ENCODE measurements at places on chromosomes 11 and 22.

DNA sequence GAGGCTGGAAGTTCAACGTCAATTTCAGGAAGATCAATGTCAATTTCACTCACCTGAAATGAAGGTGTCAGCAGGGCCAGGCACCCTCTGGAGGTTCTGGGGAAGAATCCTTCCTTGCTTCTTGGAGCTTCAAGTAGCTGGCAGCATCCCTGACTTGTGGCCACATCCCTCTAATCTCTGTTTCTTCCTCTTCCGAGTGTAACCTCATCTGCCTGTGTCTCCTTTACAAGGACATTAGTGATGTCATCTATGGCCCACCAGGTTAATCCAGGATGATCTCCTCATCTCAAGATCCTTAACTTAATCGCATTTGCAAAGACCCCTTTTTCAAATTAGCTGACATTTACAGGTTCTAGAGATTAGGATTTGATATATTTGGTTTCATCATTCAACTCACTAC is 240.8 kb upstream of the MTNR1B start:
- no peak for DNase-seq

DNA sequence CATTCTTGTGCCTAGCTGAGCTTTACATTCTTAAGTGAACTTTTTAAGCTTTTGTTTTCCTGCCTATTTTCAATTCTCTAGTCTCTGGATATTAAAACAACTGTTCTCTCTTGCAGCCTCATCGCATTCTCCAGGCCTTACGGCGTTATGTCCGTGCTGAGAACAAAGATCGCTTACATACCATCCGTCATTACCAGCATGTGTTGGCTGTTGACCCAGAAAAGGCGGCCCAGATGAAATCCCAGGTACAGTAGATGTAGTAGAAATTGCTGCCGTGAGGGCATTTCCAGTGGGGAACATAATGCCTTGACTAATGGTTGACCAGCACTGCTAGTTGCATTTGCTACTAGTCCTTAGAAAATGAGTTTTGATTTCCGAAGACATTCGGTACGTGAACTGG is 29.7 kb upstream of the ST14 start:
- DNase-seq = no peak

DNA sequence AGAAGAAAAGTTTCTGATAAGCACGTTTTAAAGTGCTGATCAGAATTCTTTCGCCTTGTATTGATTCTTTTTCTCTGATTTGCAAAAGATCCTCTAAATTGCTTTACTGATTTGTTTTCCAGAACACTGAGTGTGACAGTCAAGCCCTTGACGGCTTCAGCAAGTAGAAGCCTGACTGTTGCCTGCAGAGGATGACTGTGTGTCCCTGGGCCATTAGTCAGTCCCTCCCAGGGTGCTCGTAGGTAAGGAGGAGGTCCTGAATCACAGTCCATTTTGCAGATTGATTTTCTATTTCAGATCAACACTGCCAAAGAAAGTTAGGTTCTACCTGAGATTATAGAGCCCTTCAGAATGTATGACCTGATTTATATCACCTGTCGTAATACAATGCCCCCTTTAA is 38.6 kb upstream of the POGLUT3 start:
- no peak for DNase-seq

DNA sequence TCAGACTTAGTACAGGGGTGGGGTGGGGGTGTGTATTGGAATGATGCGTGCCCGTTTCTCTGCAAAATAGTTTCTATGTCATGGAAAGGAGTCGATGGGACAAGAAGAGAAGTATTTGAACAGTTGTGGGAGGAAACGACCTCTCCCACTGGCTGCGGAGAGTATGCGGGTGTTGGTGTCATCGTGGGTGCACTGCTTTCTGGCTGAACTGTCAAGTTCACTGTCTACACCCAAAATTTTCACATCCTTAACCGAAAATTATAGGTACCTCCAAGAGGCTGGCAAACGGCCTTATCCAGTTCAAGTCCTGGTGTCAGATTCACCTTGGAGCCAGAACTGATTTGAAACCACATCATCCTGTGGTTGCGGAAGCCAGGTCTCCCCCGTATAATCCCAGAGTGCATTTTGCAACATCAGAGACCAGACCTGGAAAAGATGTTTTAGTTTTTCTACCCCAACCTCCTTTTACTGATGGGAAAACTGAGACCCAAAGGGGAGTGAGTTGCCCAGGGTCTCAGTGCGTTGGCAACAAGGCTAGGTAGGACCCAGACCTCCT is 497 bp upstream of the SSRP1 start:
- no peak for DNase-seq

Data from NCI-H187 (cell line).